AG04450 (cell line): ENCODE measurements at places on chromosomes 7 and 10. TPM values are rescaled to one million over a fixed set of nuclear protein-coding genes. Genes with fewer than 3 reads are reported as not detected.

The INMT gene
- polyA plus RNA-seq, result 6.6 and 7.6 TPM in 2 replicates

The ITPRID1 gene
- not detected in 2 replicates for polyA plus RNA-seq

DNA sequence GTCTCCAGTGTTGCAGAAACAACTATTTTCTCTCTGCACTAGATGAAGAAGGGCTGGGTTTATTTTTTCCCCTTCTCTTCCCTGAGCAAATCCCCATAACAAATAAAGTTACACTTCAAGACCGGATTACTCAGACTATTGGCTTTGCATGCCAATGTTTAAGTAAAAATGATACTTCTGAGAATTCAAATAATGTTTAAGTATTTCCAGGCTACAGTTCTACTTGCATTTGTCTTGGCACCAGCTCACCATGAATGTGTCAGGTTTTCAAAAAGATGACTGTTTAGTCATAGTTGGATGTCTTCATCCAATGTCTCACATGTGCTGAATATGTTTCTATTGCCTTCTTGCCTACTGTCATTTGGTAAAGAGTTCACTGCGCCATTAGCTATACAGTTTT lies 912.6 kb downstream of the GATA3 start:
- DNase-seq, result no peak

DNA sequence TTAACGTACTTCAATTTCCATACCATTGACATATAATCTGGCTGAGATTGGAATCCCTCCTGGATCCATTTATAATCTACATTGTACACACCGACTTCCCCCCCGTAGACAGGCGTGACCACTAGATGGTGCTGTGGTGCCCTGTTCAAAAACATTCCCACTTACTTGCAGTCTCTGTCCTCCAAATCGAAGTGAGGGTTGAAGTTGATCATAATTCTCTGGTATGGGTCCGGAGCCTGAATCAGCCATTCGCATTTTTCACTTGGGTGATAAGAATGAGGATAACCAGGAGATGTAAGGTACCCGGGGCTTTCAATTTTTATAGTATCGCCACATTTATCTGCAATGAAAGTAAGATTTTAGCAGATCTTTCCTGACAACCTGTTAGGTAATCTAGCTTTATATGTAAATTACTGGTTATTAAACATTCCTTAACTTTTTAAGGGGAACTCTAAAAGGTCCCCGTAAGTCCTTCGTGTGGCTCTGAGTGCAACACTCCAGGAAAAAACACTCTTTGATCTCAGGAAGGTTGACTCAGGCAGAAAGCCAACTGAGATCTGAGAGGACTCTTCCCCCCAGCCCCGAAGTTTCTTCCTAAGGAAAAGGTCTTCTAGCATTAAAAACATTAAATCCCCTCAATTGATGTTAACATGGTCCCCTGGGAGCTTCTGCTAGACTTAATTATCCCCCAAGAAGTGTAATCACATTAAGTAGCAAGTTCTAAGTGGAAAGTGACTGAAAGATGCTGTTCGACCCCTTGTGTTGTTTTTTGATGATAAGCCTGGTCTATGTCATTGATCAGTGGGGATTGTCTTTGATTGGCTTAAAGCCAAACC lies 3.7 kb downstream of the NRP1 start:
- peak; percentile 80 for DNase-seq

DNA sequence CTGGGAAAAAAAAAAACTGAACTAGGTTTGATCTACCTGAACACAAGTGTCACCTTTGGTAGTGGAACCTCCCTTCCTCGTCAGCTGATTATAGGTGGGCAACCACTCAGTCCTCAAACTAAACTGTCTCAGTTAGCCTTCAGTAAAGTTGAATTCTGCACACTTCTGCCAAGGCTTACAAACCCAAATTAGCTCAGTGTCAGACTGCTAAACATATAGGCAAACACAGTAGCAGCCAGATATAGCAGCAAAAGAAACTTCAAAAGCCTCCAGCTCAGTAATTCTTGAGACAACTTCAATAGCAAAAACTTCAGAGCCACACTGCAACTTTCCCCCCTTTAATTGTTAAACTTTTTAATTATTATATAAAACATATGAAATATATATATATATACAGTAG lies 956.9 kb downstream of the XPNPEP1 start:
- no peak for DNase-seq

The TFR2 gene
- 0.05 and 0.06 TPM in 2 replicates for polyA plus RNA-seq

The TMEM196 gene
- polyA plus RNA-seq, result not detected in 2 replicates

DNA sequence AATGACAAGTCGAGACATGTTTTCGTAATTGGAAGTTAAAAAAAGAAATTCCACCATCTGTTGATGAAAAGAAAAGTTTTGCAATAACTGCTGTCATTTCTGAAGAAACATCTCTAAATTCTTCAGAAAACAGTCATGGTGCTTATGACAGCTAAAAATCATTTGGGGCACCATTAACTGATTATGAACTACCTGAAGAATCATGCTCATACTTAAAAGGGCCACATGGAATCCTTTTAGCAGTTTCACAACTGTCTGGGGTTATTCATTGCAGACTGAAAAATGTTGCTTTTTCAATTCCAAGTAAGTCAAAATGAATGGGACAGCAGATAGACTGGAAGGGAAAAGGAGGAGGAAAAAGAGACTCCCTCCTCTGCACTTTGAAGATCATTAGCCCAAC lies 134.2 kb downstream of the CHN2 start:
- no peak for DNase-seq

The EFCAB10 gene
- polyA plus RNA-seq, result not detected in 2 replicates

DNA sequence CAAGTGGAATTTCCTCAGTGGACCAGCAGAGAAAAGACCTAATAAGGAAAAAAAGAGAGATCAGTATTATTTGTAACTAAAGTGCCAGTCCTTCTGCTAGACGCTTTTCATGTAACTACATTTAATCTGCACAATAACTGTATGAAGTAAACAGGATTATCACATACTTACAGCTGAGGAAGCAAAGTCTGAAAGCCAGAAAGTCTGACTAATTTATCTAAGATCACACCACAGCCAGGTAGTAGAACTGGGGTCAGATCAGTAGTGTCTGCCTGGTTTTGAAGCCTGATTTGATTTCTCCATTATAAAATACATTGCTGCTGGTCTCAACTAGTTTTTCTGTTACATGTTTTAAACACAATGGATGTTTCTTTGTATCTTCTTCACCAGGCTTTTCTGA lies 69.2 kb downstream of the PODXL start:
- no peak for DNase-seq

DNA sequence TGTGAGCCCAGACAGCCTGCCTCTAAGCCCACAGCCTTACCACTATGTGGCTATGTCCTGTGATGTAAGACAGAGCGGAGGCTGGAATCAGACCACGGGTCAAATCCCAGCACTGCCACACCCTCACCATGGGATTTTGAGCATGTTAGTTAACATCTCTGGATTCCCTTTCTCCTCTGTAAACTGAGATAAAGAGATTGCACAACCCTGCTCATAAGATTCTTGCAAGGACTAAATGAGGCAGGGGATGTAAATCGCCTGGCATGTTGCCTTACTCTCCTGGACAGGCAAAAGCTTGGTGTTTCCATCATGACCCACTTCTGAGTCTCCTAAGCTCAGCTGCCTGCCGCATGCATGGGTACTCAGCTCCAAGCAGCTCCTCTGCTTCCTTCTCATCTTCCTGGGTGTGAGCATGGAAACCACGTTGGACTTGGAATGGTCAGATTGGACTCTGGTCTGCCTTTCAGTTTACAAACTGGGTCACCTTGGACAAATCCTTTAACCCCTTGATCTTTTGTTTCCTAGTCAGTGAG lies 41.3 kb upstream of the MTURN start:
- no peak for DNase-seq

- DNase-seq, result no peak
Observed at GRCh38 chr7:95609277-95609971, 13.1 kb upstream of the PDK4 start.

- DNase-seq, result peak; percentile 98
Observed at GRCh38 chr7:5423976-5424748, 528 bp upstream of the TNRC18 start.

The GNGT1 gene
- polyA plus RNA-seq, result not detected in 2 replicates

GRCh38 chr7:158072991-158073730 lies 514.5 kb downstream of the PTPRN2 start:
- DNase-seq, result no peak

The ST7 gene
- 30.9 and 34.5 TPM in 2 replicates for polyA plus RNA-seq

The STEAP2 gene
- polyA plus RNA-seq, result 5.4 and 6.4 TPM in 2 replicates

DNA sequence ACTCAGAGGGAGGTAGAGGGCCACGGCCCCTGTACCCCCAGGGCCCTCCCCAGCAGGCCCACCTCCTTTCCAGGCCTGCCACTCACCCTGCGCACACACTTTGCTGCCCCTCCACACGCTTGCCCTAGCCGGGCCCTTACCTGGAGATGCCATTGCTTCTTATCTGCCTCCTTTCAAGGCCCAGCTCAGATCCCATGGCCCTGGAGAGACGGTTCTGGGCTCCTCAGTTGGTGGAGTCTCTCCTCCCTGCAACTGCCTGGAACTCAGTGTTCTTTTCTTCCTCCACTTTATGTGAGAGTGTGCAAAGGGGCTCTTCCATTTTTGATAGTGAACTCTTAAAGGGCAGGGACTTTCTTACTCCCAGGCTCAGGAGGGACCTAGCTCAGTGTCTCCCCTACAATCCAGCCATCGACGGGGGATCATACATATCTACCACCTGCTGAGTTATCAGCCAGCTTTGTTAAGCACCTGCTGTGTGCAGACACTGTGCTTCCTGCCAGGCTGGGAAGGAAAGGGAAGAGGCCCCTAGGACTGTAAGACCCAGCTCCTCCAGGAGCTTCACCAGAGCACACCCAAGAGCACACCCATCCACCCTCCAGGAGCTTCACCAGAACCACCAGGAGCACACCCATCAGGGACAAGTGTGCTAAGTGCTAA lies 89.3 kb upstream of the MACROH2A2 start:
- DNase-seq, result no peak

The LMBR1 gene
- 17.9 and 20.8 TPM in 2 replicates for polyA plus RNA-seq

DNA sequence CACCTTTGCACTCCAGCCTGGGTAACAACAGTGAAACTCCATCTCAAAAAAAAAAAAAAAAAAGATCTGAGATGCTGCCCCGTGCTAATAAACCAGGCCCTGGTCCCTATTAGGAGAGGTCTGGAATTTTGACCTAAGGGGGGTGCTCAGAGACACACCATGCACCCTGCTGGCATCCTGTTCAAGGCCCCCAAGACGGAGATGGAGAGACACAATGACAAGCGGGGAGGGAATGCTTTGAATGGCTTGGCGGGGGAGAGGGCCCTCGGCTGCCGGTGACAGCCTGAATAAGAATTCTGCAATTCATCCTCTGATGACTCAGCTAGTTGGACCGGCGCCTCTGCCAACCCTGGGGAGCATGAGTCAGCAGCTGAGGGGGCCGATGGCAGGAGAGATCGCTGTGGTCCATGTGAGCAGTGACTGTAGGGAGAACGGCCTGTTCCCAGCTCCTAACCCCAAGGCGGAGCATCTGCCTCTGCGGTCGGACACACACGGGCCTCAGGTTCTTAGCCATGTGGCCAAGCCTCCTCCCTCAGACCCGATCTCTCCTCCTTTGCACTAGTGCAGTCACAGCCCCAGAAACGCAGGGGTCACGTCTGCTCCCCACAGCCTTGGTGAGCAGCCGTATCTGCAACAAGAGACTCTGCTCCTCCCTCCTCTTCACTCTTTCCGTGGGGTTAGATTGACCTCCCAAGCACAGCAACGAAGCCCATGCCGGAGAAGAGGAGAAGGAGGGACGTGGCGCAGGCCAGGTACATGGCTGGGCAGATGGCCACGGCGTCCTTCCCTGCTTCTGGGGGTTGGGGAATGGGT lies 14.9 kb downstream of the TRIM56 start:
- DNase-seq, result peak; percentile 97

DNA sequence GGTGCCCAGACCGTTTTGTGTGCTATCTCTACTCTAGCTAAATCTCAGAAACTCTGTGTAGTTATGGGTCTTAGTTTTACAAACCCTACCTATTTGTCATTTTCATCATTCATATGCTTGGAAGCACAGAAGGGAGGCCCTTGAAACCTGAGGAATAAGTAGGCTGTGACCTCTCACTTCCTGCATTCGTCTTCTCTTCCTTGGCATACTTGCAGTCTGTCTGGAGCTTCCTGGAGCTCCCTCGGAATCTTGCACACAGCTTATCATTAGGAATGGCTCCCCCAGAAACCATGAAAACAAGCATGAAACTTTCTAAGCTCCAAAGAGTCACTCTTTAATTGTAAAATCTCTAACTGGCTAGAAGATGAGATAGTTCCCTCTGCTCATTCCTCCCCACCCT lies 376.9 kb upstream of the MYO3A start:
- DNase-seq, result no peak

- DNase-seq, result peak; percentile 30
Observed at GRCh38 chr7:156475666-156476065, 164.9 kb upstream of the RNF32 start.

The UBE2D4 gene
- 18.6 and 18.8 TPM in 2 replicates for polyA plus RNA-seq

- no peak for DNase-seq
Observed at GRCh38 chr10:124568848-124569622, 107.4 kb downstream of the LHPP start.

- no peak for DNase-seq
Observed at GRCh38 chr10:132492323-132493025, 45.1 kb upstream of the INPP5A start.

DNA sequence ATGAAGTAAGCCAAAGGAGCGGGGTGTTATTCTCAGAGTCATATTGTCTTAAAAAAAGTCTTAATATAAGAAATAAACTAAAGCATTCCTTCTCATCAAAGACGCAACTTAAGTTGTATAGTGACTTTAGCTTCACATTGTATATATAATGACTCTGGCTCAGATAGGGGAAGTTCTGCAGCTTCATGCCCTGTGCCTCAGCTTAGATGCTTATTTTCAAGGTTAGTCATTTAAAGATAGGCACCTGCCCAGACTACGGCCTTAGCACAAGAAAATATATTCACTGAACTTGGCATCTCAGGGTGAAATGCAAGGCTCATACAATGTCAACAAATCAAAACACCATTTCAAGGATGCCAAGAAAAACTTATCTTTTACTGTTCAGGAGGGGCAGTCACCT lies 52.8 kb upstream of the DNAJB12 start:
- no peak for DNase-seq

The SLC26A3 gene
- polyA plus RNA-seq, result not detected in 2 replicates

DNA sequence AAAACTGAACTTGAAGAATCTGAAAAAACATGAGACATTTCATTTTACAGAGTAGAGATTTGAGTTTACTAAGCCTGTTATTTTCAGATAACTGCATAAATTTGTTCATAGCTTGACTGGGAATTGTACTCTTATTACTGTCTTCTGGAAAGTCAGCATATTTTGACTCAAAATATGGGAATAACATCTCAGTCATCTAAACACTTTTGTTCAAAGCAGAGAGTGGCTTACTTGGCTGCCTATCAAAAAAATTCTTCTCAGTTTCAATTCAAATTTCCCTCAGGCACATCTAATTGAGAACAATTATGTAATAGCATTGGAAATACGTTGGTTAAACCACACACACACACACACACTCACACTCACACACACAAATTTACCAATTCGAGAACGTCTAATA lies 384.6 kb downstream of the ARL4A start:
- DNase-seq, result no peak
